ENCODE measurements at places on chromosomes 5 and 9. TPM values are rescaled to one million over a fixed set of nuclear protein-coding genes. Genes with fewer than 3 reads are reported as not detected.
A peak's percentile ranks its signal among the peaks of the same experiment; 100 is the strongest.

GRCh38 chr5:62720031-62720441, 141.4 kb downstream of the LRRC70 start:
- ATAC-seq: no peak

DNA sequence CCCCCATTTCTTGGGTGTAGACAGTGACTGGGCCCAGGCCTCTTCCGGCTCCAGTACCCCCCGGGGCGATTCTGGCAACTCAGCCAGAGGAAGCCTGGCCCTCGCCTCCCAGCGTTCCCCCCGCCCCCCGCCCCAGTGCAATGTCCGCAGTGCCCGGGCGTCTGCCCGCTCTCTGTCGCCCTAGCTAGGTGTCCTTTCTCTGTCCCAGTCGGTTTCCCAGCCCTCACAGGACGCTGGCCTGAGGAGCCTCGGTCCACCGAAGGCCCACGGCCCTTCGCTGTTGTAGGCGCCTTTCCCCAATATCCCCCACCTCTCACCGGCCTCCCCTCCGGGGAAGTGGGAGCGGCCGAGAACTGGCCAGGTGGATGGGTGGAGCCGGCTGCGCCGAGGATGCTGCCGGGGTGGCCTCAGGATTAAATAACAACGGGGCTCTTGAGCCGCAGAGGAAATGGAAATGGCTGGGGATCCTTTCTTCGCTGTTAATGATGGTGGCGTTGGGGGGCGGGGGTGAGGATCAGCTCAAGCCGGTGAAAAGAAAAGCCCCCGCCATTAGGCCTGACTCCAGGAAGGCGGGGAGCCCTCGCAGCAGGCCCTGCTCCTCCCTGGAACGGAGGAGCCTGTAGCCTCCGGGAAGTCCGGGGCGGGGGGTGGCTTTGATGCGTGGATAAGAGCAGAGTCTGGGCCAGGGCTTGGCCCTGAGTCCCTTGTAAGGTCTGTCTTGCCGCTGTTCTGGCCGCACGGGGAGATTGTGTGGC, 1.1 kb upstream of the SPRY4 start:
- ATAC-seq: no peak

DNA sequence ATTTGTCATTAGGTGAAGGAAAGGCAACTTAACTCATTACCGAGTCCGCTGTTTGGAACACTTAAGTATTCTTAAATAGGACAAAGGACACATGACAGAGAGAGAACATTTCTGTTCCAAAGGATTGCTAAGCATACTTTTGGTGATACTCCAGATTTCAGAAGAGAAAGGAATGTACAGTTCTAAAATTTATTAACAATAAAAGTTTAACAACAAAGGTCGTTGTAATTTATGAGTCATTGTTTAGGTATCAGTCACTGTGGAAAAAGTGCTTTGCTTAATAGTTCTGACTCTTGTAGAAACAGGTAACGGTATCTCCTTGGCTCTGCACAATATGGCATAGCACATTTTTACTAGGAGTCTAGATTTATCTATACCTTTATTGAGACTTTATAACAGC, 36.3 kb upstream of the PAM start:
- ATAC-seq: no peak

GRCh38 chr9:110526426-110526825, 53.1 kb downstream of the SVEP1 start:
- no peak for ATAC-seq

GRCh38 chr9:69141851-69142250, 32.2 kb upstream of the TJP2 start:
- no peak for ATAC-seq

- no peak for ATAC-seq
Measured at GRCh38 chr5:163567811-163568210, 62.4 kb downstream of the MAT2B start.

DNA sequence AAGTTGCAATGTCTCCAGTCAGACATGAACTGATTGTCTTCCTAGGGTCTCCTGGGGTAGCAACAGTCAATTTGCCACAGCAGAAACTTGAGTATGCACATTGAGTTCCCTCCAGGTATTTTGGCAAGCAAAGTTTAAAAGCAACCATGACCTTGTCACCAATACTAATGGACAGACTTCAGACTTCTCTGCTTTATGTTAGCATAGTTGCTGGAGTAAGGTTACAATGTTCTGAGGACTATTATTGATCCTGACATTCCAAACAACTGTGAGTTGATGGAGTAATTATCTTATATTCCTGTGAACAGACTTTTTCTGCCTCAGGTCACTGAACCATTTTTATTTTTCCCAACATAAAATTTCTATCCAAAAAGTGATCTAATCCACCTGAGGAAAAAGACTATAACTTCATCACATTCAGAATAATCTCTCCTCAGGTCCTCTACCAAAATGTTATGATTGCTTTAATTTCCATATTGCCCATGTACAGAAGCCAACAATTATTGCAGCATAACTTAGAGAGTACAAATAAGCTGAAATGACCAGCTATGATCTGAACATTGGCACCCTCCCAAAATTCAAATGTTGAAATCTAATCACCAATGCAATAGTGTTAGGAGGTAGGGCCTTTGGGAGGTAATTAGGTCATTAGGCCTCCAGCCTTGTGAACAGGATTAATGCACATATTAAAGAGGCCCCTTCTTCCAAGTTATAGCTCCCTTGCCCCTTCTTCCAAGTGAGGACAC, 228.3 kb downstream of the PDE4D start:
- no peak for ATAC-seq

DBH gene
- total RNA-seq: not detected

CTXN3 gene
- not detected for total RNA-seq

DNA sequence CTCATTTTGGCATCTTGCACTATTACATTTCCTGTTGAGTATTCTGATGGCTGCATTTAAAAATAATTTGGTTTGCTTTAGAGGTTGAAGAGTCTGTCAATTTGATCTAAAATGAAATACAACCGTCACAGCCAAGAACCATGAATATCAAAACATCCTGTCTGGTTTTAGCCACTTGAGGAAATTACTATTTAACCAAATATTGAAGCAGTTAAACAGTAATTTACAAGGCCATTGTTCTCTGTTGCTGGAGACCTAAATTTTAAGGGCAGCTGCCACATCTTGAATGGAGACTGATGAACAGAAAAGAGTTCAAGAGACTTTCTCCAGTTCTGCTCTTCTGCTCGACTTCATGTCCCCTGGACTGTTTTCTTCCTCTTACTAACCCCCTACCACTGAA, 549.4 kb downstream of the LRRC70 start:
- no peak for ATAC-seq

GRCh38 chr5:14557203-14557770, 24.3 kb upstream of the OTULINL start:
- no peak for ATAC-seq

TMEM267 gene
- 11.4 TPM for total RNA-seq

DNA sequence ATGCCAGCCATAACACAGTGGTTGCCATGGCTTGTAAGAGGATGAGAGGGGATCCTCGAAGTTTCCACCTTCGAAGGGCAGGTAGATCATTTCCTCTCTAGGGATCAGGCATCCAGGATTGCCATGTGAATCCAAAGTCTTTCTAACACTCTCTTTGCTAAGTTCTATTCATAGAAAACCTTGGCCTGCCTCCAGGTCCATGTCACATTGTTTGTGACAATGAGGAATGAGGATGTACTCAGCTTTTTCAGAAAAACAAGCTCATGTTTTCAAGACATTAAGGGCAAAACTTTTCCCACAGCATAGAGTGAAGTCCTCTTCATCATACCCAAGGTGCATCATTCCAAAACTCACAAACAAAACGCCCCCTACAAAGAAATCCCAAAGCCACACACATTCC, 19.6 kb downstream of the ESM1 start:
- ATAC-seq: no peak

FGFR4 gene
- total RNA-seq: 5.8 TPM

DNA sequence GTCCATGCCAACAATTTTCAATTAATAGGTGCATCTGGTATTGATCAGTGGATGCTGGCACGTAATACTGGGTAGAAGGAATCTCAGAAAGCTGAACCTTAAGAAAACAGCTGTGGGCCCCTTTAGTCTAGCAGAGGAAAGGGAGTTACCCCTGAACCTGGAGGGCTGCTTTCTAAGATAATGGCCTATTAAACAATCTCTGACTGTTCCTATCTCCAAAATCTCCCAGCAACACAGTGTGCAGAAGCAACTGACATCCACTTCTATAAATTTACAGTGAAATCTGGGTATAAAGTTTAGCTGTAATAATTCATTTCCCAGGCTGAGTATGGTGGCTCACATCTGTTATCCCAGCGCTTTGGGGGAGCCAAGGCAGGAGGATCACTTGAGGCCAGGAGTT, 198.8 kb downstream of the MAPKAP1 start:
- ATAC-seq: no peak

CER1 gene
- total RNA-seq: not detected

SUSD1 gene
- 5.9 TPM for total RNA-seq

MAMDC2 gene
- 134 TPM for total RNA-seq

- peak; percentile 96 for ATAC-seq
Measured at GRCh38 chr9:137254624-137255447, at the start of gene NELFB. Gene NELFB (plus strand): TSS chr9:137255327.

GRCh38 chr5:125487231-125487630, 740.8 kb upstream of the ZNF608 start:
- ATAC-seq: no peak

DNA sequence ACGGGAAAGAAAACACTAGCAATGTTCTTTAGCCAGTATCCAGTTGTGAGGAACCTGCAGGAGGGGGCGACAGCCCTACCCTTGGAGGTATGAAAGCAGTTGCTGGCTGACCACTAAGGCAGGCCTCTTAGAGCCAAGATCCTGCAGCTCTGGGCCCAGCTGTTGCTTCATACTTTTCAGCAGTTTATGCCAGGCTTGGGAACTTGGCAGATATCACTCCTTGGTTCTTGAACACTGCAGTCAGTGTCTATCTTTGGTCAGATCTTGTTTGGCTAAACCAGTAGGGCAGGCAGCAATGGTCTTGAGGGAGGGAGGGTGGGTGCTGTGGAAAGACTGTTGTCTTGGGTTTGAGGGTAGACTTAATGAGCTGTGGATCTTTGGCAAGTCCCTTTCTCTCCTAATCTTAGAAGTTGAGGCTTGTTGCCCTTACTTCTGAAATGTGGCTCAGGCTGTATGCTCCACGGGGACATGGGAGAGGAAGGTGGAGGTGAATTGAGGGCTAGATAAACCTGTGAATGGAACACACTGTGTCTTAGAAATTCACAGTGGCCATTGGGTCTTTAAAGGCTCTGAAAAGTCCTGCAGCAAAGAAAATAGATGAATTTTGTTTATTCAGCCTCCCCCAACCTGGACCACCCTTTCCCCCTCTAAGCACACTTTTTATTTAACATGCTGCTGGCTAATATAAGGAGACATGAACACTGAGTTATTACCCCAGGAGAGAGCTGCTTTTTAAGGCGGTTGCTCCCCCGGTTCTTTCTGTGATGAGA, 37.5 kb downstream of the ZNF618 start:
- peak; percentile 25 for ATAC-seq

DNA sequence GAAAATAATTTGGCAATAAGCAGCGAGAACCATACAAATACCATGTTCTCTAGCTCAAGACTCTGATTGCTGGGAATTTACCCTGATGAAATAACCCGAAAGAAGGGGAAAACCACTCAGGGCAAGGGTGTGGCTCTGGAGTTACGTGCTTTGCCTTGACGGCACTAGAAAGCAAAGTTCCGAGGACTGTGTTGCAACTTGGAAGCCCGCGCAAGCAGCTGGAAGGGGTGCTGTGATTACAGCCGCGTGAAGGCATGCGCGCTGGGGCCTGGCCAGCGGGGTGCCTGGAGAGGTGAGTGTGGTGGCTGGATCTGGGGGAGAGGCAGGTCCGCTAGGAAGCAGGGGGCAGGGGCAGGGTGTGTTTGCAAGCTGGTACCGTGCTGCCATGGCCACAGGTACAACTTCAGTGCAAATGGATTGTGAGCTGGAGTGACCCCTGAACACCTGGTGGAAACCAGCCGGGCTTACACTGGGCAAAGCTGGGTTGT, 52.6 kb upstream of the CNOT6 start:
- peak; percentile 67 for ATAC-seq

DNA sequence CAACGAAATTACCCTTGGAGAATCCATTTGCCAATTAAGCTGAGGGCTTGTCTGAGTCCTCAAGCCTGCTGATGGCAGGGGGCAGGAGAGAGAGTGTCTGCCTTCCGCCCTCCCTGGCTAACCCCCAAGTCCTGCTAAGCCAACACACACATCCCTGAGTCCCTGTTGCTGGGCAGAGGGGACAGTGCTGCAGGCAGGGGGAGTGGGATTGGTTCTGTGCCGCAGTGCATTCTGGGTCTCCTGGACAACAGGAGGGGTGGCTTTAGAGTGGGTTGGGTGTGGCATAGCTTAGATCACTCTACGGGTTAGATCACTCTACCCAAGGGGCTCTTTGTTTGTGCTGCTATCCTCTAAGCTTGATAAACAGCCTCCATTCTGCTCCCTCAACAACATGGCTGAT, 427.7 kb downstream of the CDK5RAP2 start:
- ATAC-seq: peak; percentile 44

- ATAC-seq: no peak
Measured at GRCh38 chr9:72441848-72442607, 77.0 kb upstream of the ZFAND5 start.

DNA sequence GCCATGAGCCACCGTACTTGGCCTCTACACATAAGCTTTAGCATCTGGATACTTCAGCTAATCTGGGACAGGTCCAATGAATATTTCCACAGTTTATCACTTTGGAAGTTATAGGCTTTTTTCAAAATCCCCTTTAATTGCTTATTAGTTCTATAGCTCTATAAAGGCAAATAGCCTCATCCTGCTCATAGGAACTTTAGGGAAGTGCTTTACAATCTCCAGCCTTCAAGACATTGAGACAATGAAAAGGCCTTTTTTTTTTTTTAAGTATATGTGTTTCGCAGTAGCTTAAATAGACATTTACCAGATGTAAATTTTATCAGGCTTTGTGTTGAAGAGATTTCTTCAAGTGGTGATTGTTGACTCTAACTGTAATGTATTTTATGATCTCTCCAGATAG, 224.2 kb downstream of the ARL15 start:
- ATAC-seq: no peak

DNA sequence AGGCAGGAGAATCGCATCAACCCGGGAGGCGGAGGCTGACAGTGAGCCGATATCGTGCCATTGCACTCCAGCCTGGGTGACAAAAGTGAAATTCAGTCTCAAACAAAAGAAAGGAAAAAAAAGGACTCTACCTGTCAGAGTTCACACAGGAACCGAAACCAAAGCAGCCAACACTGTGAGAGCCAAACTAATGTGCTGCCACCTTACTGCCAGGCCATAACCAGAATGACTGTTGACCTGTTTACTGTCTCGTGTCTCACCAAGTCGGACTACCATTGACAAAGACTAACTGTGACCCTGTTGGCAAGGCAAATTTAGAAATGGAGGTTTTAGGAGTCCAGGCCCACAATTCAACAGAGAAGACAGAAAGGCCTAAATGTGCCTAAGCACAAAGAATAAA, 112.4 kb downstream of the ANXA2R start:
- ATAC-seq: no peak

SLC46A2 gene
- 0.27 TPM for total RNA-seq

TYRP1 gene
- 2.2 TPM for total RNA-seq

GRCh38 chr9:33116860-33117259, 40.4 kb upstream of the SMU1 start:
- peak; percentile 42 for ATAC-seq

GRCh38 chr5:16271851-16272250, 92.3 kb upstream of the MARCHF11 start:
- ATAC-seq: no peak

GRCh38 chr5:51986733-51987132, 603.5 kb downstream of the ISL1 start:
- no peak for ATAC-seq

- peak; percentile 88 for ATAC-seq
Measured at GRCh38 chr9:130451509-130452388, 7.0 kb downstream of the ASS1 start.

GRCh38 chr5:60829490-60830266, 14.4 kb downstream of the ELOVL7 start:
- no peak for ATAC-seq

TRIP13 gene
- 0.13 TPM for total RNA-seq

Measured in gastroesophageal sphincter (tissue), 4 donors.